ENCODE measurements at places on chromosomes 13 and 19.

GRCh38 chr19:10155839-10156238 is 36.1 kb upstream of the EIF3G start:
- DNase-seq, result no peak

- DNase-seq, result no peak
Observed at GRCh38 chr13:63435667-63436324, 2020.1 kb upstream of the PCDH20 start.

DNA sequence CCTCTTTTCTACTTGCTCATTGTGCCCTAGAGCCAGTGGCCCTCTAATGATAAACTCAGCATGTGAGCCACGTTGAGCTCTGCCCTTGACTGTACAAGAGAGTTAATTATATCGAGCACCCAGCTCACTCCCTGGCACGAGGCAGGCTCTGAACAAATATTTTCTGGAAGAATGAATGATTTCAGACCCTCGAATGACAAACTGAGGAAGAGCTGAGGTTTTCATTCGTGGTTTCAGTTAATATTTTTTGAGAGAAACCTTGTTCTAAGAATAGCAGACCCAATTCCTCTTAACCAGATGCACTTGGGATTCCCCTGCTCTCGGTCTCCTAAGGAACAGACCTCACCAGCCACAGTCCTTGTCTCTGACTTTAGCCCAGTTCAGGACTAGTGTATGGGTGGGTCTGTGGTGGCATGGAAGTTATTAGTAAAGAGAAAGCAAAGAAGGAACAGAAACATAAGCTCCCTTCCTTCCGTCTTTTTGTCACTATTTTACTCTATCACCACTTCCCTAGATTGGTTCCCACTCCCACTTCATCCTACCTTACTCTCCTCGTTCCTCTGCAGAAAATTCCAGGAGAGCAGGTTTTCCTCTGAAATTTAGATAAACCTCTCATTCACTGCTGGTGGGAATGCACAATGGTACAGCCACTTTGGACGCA is 22.1 kb upstream of the WDFY2 start:
- peak; percentile 40 for DNase-seq

GRCh38 chr13:105464249-105464648 is 1071.2 kb downstream of the EFNB2 start:
- no peak for DNase-seq

GRCh38 chr13:36377826-36378468 is 31.8 kb upstream of the SPART start:
- DNase-seq, result no peak

DNA sequence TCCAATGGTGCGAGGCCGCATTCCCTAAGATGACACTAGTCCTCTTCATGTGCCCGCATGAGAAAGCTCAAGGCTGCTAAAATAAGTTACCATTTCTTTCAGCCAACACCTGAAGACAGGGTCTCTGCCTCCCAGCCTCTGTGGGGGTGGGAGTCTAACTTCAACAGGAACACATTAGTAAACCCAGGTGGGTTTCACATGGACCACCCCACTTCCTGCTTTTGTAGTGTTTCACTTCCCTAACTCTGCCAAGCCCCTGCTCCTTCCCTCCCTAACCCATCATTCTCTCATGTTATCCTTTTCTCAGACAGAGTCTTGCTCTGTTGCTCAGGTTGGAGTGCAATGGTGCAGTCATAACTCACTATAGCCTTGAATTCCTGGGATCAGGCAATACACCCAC is 783.6 kb downstream of the UQCRFS1 start:
- DNase-seq, result no peak

DNA sequence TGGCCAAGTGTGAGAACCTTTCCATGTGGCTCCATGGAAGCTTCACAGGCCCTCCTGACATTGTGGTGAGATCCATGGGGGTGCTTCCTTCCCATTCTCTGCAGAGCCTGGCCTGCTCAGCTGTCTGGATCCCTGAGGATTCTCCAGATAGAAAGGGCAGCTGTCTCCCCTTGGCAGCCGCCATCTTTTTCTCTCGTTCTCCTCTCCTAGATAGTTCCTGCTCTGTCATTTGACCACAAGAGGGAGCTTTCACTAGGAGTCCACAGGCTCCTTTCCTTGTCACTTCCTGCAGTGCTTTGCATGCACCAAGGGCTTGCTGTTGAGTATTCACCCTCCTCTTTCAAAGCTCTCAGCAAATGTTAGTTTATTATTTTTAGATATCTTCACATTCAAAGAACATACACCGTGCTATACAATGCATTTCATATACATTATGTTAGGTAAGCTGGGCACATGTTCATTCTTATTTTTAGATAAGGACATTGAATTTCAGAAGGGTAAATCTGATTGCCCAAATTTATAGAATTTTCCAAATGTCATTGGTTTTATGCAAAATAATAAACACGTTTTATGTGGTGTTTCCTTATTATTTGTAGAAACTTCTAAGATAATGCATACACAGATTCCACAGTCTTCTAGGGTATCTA is 133.2 kb downstream of the FRY start:
- peak; percentile 22 for DNase-seq

GRCh38 chr19:38213911-38214625 is 10.0 kb downstream of the DPF1 start:
- DNase-seq, result peak; percentile 51

GRCh38 chr13:111474136-111475002 is 153.9 kb downstream of the TEX29 start:
- DNase-seq, result peak; percentile 63

GRCh38 chr13:113794086-113794485 is 35.1 kb downstream of the TMEM255B start:
- DNase-seq, result no peak

GRCh38 chr19:19579533-19580361 is 38.7 kb downstream of the PBX4 start:
- DNase-seq, result no peak

GRCh38 chr19:44002566-44003460 is at the start of gene ZNF230:
Gene ZNF230, plus strand, starts transcription at chr19:44002957. Its CDS starts 4,122 bp downstream, at chr19:44007079.
- peak; percentile 87 for DNase-seq

- DNase-seq, result no peak
Observed at GRCh38 chr19:55391702-55392615, 6.2 kb downstream of the RPL28 start.

DNA sequence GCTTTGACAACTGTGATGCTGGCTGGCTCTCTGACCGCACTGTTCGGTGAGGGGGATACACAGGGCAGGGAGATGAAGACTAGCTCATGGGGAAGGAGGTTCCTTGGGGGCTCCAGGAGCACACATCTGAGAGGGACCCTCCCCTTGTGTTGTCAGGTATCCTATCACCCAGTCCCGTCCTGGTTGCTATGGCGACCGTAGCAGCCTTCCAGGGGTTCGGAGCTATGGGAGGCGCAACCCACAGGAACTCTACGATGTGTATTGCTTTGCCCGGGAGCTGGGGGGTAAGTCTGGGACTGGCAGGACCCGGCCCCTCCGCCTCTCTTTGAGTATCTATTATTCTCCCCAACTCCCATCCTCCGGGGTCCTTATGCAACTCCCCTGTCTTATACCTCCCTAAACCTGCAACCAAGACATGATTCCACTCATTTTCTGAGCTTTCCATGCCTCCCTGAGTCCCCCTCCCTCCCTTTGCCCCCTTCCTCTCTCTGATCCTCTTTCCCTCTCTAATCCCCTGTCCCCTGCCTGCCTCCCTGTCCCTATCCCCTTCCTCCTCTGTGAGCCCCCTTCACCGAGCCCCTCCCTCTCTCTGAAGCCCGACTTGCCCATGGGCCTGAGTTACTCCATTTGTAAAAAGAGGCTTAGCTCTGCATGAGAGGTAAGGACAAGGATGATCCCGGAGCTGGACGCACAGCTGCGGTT is 12.5 kb downstream of the NCAN start:
- DNase-seq, result no peak

DNA sequence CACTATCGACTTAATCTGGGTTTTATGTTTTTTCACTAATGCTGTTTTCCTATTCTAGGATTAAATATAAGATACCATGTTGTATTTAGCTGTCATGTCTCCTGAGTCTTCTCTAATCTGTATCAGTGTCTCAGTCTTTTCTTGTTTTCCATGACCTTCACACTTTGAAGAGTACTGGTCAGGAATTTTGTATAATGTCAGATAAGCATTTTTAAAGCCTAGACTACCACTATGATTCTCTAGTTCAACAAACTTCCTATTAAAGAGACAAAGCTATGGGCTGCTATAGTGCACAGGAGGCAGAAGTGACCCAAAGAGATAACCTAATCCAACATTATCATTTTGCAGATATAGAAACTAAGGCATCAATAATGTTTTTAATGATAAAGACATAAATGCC is 63.0 kb upstream of the ZDHHC20 start:
- no peak for DNase-seq

DNA sequence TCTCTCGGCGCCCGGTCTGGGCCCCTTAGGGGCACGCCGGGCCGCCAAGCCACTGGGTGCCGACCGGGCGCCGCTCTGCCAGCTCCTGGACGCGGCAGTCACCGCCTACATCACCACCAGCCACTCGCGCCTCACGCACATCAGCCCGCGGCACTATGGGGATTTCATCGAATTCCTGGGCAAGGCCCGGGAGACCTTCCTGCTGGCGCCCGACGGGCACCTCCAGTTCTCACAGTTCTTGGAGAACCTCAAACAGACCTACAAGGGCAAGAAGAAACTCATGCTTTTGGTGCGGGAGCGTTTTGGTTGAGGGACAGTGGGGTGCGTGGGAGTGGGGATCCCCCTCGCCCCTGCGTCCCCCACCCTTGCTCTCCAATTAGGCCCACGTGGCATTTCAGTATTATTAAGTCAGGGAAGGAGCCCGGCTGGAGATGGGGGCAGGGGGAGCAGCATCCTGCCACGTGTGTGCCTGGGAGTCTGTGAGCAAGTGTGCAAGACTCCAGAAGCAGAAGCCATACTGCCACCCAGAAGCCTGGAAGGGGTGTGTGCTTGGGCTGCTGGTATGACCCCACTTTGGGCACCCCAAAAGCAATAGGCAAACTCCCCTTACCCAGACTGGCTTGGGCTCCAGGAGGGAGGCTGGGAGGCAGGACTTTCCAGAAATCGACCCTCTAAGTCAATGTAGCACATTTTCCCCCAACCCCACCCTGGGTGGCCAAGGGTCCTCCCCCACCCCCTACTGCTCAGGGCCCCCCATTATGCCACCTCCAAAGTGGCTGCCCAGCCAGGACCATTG is 35.7 kb downstream of the ZSWIM4 start:
- no peak for DNase-seq

GRCh38 chr13:78298657-78299056 is 304.7 kb downstream of the POU4F1 start:
- no peak for DNase-seq

DNA sequence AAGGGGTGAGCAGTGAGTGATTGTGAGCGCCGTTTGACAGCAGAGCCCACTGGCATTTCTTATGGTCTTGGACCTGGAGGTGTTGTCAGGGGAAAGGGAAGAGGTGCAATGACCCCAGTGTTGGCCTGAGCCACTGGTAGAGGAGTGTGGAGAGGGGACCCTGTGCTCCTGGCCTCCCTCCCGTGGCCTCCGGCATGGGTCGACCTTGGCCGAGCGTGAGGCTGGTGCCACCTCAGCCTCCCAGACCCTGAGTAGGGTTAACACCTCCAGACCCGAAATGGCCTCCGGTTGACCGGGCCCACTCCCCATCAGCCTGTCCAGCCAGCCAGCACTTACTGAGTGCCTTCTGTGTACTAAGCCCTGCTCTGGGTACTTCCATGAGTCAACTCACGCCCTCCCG is 6.5 kb downstream of the TRAPPC5 start:
- DNase-seq, result no peak

DNA sequence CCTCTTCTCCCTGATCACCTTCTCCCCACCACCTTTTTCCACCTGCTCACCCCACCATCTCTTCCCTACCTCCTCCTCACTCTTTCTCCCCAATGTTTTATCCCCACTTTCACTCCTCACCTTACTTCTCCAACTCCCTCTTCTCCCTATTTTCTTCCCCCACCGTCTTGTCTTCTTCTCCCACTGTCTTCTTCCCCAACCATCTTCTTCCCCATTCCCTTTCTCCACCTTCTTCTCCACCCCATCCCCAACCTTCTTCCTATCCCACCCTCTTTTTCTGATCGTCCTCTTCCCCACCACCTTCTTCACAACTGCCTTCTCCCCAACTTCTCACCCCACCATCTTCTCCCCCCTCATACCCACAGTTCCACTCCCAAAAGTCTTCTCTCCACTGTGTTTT is 929.4 kb downstream of the UQCRFS1 start:
- DNase-seq, result no peak

DNA sequence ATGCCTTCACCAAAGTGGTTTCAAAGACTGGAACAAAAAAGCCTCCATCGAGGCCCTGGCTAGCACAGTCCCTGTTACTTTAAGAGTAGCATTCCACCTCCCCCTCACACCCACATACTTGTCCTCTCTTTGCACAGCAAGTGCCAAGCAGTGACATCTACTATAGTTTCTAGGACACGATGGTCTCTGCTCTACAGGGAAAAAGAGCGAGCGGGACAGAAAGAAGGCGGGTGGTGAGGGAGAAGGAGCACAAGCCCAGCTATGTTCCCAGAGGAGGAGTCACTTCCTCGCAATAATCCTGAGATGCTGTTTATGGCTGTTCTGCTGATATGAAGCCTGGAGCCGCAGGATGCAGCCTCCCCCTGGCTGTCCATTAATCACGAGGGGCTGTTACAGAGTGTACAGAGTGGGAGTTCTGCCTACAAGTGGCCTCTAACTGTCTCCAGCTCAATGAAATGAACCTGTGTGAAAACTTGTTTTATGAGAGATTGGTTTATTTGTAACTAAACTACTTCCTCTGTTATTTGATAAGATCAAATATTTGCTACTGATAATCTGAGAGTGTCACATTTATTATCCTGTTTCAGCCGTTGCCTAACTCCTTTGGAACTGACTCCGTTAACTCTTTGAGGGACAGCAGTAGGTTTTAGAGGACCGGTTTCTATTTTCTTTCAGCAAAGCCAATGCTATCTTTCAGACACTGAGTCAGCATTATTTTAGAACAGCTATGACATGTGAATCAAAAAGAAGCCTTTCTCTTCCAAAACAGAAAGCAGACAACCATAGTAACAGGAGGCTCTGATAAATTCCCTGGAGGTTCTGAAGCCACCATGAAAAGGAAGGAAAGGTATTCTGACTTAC is 208.0 kb downstream of the SPRY2 start:
- DNase-seq, result no peak

- DNase-seq, result no peak
Observed at GRCh38 chr19:20359933-20360720, 193.1 kb downstream of the ZNF486 start.

GRCh38 chr19:21092109-21092508 is 10.1 kb downstream of the ZNF714 start:
- no peak for DNase-seq

GRCh38 chr19:6712231-6712630 is 8.2 kb downstream of the C3 start:
- DNase-seq, result no peak

DNA sequence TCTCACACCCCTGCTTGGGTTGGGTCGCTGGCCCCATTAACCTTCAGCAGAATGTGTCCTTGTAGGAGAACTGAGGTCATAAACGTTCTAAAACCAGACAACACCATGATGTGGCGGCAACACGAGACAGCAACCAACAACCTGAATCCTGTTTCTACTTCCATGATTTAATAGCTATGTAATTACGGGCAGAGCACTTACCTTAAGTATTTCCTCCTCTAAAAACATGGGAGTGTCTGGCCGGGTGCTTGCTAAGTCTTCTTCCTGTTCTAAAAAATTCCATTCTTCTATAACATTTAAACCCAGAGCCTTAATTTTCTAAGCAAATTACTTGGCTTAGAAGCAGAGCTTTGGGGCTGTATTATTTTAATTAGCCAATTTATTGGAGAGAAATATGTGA is 33.5 kb upstream of the IRS2 start:
- DNase-seq, result no peak

All from GM10248 (cell line).